ENCODE measurements at places on chromosomes 5 and 9.

GRCh38 chr5:73337586-73338255 lies 110.9 kb downstream of the FOXD1 start:
- no peak for DNase-seq

DNA sequence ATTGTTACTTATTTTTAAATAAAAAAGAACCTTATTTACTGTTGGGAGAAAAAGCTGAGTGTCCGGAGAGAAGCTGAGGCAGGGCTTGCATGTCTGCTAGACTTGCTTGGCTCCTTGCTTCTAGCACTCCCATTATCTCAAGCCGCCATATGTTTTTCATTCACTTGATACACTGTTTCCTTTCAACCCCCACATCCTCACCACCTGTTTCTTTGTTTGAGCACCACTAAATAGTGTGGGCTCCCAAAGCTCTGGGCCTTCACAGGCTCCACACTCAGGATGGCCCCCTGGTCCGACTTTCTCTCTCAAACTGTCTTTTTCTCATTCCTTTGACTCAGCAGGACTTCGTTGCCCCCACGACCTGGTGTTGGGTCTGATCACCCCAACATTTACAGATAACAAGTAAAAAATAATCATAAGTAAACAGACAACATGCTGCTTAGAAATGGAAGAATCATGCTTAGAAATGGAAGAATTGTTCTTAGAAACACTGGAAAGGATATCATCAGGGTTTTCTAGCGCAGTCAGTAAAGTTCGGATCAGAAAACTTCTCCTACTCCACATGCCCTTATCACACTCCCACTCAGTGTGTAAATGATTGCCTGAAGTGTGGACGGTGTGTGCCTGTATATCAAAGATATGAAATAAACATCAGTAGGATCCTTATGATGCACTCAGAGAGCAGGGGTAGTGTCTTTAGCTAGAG lies 58.5 kb downstream of the APTX start:
- no peak for DNase-seq

DNA sequence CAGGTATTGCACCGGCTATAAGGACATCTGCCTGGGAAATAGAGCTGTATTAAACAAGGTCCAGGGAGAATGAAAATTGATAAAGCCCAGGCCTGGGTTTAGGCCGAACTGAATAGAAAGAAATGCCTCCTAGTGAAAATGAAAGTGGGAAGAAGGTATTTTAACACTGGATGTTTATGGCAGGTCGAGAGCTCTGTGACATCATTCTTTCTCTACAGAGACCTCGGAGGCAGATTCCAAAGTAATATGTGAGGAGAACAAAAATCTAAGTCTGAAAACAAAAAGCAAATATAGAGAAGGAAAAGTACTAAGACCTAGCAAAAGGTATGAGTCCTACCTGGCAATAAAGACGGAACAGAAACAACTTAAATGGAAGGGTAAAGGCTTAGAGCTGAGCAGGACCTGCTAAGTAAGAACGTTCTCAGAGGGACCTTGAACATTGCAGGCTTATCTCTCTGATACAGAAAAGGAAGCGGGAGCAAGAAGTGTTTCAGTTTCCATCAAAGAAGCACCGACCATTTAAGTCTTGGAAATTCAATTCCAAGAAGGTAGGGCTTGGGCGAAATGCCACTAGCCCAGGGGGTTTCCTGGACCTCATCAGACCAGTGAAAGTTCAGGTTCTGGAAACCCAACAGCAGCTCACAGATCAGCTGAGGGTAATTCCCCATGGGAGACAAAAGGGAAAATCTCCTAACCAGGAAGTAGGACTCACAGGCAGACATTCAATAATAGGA lies 80.0 kb downstream of the SUSD1 start:
- no peak for DNase-seq

GRCh38 chr5:154117050-154117449 lies 73.5 kb upstream of the GALNT10 start:
- DNase-seq, result peak; percentile 66

DNA sequence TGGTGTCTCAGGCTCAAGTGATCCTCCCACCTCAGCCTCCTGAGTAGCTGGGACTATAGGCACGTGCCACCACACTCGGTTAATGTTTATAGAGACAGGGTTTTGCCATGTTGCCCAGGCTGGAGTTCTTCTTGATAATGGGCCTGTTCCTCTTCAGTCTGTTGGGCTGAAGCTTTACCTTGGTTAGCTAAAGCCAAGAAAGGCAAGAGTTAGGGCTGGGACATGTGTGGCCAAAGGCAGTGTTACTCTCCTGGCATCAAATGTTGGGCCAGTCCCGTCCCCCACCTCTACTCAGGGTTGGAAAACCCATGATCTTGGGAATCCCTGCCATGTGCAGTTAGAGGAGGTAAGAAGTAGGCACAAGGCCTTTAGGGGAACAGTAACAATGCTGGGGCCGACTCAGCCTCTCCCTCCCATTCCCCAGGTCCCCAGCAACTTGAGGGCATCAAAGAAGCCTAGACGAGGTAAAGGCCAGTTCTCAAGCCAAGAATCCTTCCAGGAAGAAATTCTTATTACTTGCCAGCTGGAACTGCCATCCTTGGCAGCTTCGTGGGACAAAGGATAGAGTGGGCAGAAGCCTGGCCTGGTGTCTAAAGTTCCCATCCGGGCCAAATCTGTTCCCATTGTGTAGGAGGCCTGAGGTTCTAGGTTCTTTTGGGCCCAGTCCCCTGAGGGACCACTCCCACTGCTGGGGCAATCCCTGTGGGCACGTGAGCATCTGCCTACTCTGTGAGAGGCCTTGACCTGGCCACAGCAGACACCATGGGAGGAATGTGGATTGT lies 4.5 kb downstream of the EGR1 start:
- DNase-seq, result no peak

- DNase-seq, result no peak
These were observed 173.4 kb upstream of the CHD1 start for GRCh38 chr5:99102073-99102697.

GRCh38 chr9:124286292-124286931 lies 28.7 kb downstream of the NEK6 start:
- no peak for DNase-seq

- DNase-seq, result no peak
These were observed 11.5 kb downstream of the NR2F1-AS1 start for GRCh38 chr5:93569300-93570160.

DNA sequence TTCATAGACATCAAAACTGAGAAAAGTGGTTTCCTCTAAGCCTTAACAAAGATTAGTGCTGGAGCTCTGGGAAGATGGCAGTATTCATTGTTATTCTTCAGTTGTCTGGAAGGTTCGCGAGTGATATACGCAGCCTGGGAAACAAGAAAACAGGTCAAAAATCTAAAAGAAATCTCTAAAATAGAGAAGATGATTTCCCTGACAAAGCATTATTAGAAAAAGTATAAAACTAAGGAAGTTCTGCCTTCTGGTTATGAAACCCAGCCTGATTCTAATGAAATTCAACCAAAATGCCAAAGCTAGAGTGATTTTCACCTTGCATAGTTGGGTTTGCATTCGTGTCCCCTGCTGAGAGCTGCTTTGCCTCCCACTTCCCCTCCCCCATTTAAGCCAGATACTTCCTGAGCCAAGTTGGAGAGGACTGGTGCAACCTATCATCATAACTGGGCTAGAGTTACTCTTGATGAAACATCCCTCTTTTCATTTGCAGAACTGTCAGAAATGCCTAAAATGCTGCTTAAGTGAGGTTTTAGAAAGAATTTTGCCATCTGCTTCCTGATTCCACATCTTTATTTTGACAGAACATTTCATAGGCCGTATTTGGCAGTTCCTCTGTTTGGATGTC lies 48.4 kb downstream of the NDFIP1 start:
- no peak for DNase-seq

GRCh38 chr9:110537841-110538646 lies 41.5 kb downstream of the SVEP1 start:
- no peak for DNase-seq

GRCh38 chr5:80191991-80192398 lies 63.9 kb downstream of the SERINC5 start:
- no peak for DNase-seq

DNA sequence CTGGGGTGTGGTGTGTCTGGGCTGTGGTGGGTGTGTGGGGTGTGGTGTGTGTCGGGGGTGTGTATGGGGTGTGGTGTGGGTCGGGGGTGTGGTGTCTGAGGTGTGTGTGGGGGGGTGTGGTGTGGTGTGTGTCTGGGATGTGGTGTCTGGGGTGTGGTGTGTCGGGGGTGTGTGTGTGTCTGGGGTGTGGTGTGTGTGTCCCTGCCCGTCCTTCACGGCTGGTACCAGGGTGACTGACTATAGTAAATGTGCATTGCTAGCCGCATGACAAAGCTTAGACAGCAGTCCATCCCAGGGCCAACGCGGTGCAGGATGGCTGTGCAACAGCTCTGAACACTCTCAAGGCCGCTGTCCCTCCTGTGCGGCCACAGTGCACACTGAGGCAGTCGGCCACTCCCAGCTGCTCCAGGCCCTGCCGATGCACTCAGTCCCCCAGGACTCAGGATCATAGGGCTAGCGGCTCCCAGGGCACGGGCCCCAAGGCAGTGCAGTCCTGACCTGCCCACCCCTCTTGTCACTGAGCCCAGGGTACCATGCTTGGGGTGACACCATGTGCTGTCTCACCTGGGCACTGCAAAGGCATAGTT lies 54.0 kb downstream of the SECISBP2 start:
- no peak for DNase-seq

GRCh38 chr9:33142535-33142934 lies 24.6 kb downstream of the B4GALT1 start:
- DNase-seq, result no peak

GRCh38 chr9:116027096-116027495 lies 126.5 kb upstream of the PAPPA start:
- no peak for DNase-seq

DNA sequence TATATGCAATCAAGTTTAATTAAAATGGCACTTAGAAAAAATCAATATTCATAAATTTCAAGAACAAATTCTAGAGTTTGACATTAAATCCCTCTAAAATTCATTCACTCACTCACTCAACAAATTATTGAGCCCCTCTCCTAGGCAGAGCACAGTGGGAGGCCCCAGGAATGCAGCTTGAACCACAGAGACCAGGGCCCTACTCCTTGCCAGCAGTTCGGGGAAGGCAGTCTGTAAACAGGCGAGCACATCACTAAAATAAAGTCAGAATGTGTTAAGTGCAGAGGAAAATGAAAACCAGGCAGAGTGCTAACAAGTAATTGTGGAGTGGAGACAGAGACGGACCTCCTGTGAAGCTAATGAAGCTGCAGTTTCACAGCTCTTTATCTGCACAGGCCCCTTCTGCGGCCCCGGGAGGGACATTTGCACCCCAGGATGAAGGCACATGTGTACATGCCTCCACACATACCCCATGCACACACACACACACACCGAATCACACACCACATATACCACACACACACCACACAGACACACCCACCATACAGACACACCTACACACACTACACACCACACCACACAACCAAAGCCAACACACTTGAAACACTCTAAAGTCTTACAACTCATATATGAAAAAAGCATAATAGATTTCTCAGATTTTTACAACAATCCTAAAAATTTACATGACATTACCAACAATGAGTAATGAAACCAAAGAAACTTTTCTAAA lies 40.5 kb downstream of the BHMT start:
- no peak for DNase-seq

- DNase-seq, result no peak
These were observed 206.7 kb downstream of the FAM114A2 start for GRCh38 chr5:153831973-153832372.

GRCh38 chr5:154727361-154727760 lies 27.8 kb upstream of the LARP1 start:
- DNase-seq, result no peak

GRCh38 chr5:81188962-81189361 lies 44.2 kb upstream of the CKMT2 start:
- no peak for DNase-seq

DNA sequence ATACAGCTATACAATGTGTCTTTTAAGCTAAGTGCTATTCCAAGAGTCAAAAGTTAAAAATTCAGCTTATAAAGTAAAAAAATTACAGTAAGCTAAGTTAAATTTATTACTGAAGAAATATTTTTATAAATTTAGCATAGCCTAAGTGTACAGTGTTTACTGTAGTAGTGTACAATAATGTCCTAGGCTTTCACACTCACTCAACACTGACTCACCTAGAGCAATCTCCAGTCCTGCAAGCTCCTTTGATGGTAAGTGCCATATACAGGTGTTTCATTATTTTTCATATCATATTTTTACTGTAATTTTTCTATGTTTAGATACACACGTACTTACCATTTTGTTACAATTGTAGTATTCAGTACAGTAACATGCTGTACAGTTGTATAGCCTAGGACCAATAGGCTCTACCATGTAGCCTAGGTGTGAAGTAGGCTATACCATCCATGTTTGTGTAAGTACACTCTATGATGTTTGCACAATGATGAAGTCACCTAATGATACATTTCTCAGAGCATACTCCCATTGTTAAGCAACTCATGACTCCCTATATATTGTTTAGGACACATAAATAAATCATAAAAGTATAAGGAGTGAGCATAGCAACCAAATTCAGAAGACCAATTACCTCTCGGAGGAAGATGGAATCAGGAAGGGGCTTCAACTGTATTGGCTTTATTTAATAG lies 165.1 kb upstream of the SLC30A5 start:
- peak; percentile 23 for DNase-seq

DNA sequence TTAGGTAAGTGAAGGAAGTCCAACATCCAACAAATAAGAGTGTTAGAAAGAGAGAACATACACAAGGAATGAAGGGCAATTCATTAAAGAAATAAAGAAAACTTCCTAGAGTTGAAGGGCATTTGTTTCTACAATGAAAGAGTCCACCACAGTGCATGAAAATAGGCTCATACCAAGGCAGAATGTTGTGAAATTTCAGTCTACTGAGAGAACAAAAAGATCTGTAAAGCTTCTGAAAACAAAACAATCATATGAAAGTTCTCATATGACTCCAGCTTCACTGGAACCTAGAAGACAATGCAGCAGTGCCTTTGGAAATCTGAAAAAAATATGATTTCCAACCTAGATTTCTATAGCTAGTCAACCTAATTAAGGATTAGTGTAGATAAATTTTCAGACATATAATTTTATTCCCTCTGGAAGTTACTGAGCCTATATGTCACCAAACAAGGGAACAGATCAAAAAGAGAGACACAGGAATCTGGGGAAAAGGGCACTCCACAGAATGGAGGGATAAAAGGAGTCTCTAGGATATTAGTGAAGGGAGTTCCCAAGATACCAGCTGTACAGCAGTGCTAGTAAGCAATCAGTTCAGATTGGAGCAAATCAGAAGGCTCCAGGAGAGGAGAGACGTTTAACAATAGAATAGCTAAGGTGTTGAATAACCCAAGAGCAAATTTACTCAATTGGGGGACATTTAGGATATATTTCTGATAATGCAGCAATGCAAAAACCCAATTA lies 5.8 kb downstream of the C5orf58 start:
- DNase-seq, result no peak
